CD8-positive, alpha-beta memory T cell (primary cell): ENCODE measurements at places on chromosomes 3 and 15. TPM values are rescaled to one million over a fixed set of nuclear protein-coding genes. Genes with fewer than 3 reads are reported as not detected.

GRCh38 chr15:58444658-58445332, 13.0 kb downstream of the LIPC start:
- no peak for DNase-seq

GRCh38 chr3:44894485-44894884, 20.1 kb downstream of the TGM4 start:
- DNase-seq = no peak

GRCh38 chr15:96054621-96055020, 275.9 kb upstream of the NR2F2 start:
- no peak for DNase-seq

GRCh38 chr3:146217324-146217723, 33.6 kb downstream of the PLSCR4 start:
- DNase-seq = no peak

GRCh38 chr3:71425491-71426071, 157.9 kb downstream of the FOXP1 start:
- DNase-seq = no peak

DNA sequence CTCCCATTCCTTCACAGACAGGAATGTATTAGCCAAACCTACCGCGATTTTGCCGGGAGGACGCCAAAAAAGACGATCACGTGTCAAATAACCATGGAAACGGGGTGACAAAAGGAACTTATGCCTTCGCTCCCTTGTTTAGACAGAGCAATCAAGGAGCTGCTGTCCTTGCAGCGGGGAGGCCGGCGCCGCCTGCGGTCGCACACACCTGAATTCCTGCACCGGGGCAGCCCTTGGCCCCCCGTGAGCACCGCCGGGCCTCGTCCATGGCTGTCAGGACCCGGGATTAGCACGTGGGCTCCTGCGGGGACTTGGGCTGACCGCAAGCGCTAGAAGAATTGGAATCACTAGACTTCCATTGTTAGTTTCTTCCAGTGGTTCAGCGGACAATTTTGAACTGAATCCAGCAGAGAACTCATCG, 193.1 kb downstream of the SHQ1 start:
- DNase-seq = no peak

DNA sequence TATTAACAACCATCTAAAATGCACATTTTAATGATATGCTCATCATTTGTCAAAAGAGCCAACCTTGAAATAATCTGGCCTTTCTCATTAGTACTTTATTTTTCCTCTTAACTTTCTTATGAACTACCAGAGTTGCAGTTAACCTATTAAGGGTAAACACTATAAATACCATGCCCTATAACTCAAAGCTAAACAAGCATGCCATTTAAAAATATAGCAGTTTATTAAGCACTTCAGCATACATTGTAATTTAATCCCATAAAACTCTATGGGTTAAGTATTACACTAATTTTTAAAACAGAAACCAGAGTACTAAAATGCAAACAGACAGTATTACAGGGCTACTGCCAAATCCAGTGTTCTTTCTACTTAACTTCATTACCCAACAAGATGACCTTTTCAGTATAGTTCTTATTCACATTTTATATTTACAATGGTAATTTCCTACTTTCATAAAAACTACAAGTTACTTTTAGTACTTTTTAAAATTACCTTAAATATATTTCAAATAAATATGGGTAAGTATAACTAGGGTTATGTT, 11.8 kb downstream of the NPTN start:
- no peak for DNase-seq

- no peak for DNase-seq
These were observed 87.3 kb upstream of the ROPN1 start for GRCh38 chr3:124078953-124079911.

GRCh38 chr3:58272891-58273290, 33.2 kb upstream of the RPP14 start:
- DNase-seq = no peak

DNA sequence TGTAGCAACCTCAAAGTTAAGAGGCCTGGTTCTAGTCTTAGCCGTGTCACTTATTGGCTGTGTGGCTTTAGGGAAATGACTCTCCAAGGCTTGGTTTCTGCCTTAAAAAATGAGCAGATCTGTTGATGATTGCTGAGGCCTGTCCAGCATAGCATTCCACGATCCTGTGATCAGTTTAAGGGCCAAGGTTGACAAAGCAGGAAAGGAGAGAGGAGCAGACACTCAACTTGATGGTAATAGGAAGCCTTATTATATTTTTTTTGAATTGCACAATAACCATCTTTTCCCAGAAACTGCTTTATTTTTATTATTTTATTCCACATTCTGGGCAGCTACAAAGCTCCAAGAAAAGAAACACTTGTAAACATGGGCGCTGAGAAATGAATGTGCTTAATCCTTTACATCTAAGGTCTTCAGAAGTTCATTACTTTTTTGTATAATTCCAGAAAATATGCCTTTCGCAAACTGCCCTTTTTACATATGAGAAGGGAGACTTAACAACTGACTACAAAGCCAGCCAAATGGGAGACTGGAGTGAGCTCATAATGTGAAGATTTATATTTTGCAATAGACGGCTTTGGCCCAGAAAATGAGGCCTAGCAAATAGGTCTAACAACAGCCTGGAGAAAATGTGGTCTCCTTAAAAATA, 241.0 kb downstream of the ATP8B4 start:
- DNase-seq = no peak

DNA sequence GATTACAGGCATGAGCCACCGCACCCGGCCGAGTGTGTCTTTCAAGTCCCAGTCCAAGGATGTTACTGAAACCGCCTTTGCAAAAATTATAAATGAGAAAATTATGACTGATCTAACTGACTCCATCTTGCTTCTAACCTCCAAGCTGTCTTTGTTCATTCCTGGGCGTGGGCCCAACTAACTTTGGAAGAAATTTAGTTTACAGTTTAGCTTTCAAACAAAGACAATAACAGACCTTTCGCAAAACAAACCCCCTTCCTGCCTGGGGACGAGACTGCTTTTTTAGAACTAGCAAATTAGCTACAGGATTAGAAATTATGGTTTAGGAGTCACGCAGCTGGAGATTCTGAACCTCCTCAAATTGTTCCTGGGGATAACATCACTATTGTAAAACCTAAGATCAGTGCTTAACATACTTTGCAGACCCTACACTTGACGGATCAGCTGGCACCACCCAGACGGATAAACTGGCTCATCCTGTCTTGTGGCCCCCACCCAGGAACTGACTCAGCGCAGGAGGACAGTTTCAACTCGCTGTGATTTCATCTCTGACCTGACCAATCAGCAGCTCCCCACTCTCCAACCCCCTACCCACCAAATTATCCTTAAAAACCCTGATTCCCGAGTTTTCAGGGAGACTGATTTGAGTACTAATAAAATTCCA, 23.8 kb downstream of the NANOGP8 start:
- no peak for DNase-seq

DNA sequence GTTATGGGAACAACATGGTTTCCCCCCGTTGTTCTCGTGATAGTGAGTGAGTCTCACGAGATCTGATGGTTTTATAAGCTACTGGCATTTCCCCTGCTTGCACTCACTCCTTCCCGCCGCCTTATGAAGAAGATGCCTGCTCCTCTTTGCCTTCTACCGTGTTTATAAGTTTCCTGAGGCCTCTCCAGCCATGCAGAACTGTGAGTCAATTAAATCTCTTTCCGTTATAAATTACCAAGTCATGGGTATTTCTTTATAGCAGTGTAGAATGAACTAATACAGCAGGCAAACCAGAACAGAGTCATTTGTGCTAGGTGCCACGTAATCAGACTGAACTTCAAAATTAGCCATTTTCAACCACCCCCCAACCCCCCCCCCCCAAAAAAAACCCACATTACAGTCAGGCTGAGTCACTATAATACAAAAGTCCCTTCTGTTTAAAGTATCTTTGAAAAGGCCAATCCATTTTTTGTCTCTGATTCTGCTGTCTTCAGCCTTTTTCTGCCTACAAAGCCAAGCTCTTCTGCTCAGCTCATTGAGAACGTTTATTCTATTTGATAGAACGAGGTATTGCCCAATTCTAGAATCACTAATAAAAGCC, 4.1 kb downstream of the OR4F6 start:
- no peak for DNase-seq

DNA sequence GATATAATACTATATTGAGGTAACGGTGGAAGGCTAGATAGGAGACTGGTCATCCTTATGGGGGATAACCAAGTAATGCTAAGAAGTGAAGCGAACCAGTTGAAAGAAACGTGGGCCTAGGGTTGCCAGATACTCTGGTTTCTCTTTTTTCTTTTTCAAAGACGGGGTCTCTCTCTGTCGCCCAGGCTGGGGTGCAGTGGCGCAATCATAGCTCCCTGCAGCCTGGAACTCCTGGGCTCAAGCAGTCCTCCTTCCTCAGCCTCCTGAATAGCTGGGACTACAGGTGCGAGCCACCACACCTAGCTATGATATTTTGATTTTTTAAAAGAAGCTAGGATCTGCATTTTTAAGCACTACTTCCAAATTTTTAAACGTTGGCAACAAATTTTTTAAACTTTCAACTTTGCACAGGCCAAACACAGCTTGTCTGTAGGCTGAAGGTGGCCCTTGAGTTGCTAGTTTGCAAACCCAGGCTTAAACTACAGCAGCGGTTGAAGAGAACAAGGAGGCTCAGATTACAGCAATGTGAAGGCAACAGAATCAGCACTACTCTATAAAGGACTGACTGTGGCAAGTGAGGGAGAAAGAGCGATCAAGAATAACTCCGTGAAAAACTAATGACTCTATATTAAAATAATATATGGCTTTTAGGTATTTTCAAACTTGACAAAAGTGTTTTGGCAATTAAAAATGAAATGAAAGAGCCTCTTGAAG, 1.2 kb upstream of the RUBCN start:
- no peak for DNase-seq

DNA sequence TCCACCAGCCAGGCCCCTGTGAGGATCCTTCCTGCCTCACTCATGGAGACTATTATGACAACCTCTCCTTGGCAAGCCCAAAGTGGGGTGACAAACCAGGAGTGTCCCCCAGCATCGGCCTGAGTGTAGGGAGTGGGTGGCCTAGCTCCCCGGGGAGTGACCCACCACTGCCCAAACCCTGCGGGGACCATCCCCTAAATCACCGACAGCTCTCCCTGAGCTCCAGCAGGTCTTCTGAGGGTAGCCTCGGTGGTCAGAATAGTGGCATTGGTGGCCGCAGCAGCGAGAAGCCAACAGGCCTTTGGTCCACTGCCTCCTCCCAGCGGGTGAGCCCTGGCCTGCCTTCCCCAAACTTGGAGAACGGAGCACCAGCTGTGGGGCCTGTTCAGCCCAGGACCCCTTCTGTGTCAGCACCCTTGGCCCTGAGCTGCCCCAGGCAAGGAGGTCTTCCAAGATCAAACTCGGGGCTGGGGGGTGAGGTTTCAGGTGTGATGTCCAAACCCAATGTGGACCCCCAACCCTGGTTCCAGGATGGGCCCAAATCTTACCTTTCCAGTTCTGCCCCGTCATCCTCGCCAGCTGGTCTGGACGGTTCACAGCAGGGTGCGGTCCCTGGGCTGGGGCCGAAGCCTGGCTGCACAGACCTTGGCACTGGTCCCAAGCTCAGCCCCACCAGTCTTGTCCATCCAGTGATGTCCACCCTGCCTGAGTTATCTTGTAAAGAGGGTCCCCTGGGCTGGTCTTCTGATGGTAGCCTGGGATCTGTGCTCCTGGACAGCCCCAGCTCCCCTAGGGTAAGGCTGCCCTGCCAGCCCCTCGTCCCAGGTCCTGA, 1.0 kb downstream of the LIMD1 start:
- DNase-seq = no peak

DNA sequence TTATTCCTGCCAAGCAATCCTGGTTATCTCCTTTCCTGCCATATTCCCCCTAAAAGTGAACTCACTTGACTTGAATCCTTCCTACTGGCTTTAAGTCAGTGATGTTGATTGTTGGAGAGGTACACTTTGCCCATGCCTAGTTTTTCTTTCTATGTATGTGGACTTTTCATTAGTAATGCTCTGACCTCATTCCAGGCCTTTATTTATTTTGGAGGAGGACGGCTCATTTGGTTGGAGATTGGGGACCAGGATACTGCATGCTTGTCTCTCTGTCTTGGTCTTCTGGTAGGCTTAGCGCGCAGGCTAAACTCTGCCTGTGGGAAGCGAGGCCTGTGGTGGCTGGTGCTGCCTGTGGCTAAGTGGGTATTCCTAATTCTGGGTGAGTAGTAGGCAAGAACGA, 29.1 kb upstream of the MTMR10 start:
- DNase-seq = no peak

DNA sequence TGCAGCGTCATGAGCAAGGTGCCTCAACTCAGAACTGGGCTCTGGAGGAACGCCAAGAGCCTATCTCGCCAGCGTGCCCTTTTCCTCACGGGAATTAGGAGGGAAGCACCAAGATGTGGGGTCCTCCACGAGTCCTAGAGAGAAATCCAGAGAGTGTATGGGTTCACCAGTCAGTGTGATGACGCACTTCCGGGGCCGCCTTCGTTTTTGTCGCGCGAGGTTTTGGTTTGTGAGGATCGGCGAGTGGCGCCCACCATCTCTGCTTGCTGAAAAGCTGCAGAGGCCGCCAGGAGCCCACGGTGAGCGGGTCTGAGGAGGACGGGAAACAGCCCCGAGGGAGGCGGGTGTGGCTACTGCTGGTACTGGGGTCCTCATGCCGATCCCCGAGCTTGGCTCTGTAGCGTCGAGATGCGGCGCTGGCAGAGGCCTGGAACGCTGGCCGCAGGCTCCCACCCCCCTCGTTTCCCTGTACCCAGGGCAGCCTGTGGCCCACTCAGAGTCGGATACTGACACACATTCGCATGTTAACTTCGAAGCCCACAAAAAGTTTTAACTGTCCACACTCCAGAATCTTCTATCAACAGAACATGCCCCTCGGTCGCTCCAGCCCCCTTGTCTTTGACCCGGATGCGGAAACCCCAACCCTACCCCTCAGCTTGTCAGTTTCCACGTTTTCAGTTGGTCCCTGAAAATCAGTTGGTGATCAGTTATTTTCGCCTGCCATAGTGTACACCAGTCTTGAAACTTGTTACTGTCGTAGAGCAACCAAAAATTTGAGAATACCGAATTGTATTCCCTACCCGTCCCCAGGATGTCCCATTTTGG, 30.4 kb downstream of the ZNF662 start:
- no peak for DNase-seq

Gene CD96
- total RNA-seq = 80.9 TPM

Gene ZSCAN29
- 26.6 TPM for total RNA-seq

Gene LRRK1
- total RNA-seq = 0.31 TPM

Gene FBXW12
- total RNA-seq = not detected

Gene ASB14
- not detected for total RNA-seq

Gene IQCH
- 1.0 TPM for total RNA-seq

Gene CDHR4
- total RNA-seq = not detected

Gene RMDN3
- 42.4 TPM for total RNA-seq

Gene SLC27A2
- 18.6 TPM for total RNA-seq

Gene GATM
- total RNA-seq = 1.9 TPM

Gene ANKRD34C
- total RNA-seq = not detected

Gene RTP3
- not detected for total RNA-seq
